ENCODE measurements at places on chromosomes 4 and X. TPM values are rescaled to one million over a fixed set of nuclear protein-coding genes. Genes with fewer than 3 reads are reported as not detected.

The ATP5ME gene
- total RNA-seq, result 113 TPM

The CT55 gene
- not detected for total RNA-seq

The AMTN gene
- total RNA-seq, result not detected

The TCP11X2 gene
- total RNA-seq, result not detected

The PABPC4L gene
- total RNA-seq, result not detected

The TLR6 gene
- 60.6 TPM for total RNA-seq

The GLRB gene
- not detected for total RNA-seq

The SMIM10L2A gene
- total RNA-seq, result 0.53 TPM

The AR gene
- total RNA-seq, result not detected

The SPATA4 gene
- not detected for total RNA-seq

The RASGEF1B gene
- 141 TPM for total RNA-seq

The C1QTNF7 gene
- total RNA-seq, result not detected

The CCDC160 gene
- total RNA-seq, result not detected

The STARD8 gene
- total RNA-seq, result 0.54 TPM

The XIAP gene
- 48.1 TPM for total RNA-seq

The PLAC1 gene
- not detected for total RNA-seq

The MAGEA11 gene
- not detected for total RNA-seq

The COL4A5 gene
- not detected for total RNA-seq

The PPBP gene
- not detected for total RNA-seq

The C4orf36 gene
- total RNA-seq, result not detected

The ADGRG4 gene
- total RNA-seq, result not detected

The SHOX gene
- not detected for total RNA-seq

The GJB1 gene
- total RNA-seq, result not detected

The TCEANC gene
- total RNA-seq, result 10.0 TPM

Measured in B cell (primary cell).